ENCODE measurements at places on chromosomes 3 and 15.

- DNase-seq: no peak
Observed at GRCh38 chr15:43370310-43370974, 401 bp downstream of the ZSCAN29 start.

GRCh38 chr3:30539772-30540171 is 66.6 kb upstream of the TGFBR2 start:
- DNase-seq: no peak

DNA sequence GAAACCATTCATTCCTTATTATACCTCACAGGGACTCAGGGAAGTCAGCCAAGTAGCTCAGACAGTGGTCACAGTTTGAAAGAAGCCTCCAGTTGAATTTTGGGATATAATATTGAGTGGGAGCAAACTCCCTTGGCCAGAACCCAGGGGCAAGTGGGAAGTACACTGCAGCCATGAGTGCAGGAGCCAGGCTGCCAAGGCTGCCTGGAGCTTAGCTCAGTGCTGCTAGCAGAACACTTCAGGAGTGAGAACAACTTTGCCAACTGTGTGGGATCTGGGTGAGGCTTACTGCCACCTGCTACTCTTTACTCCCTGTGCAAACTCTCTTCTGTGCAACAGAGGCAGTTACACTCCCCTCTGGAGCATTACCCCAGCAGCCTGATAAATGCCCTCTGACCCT is 4.6 kb downstream of the OR5K3 start:
- DNase-seq: no peak

GRCh38 chr15:32982001-32982400 is 212.5 kb downstream of the FMN1 start:
- no peak for DNase-seq

GRCh38 chr3:30520699-30521098 is 85.7 kb upstream of the TGFBR2 start:
- no peak for DNase-seq

GRCh38 chr3:188389711-188390342 is 235.9 kb downstream of the LPP start:
- DNase-seq: no peak

DNA sequence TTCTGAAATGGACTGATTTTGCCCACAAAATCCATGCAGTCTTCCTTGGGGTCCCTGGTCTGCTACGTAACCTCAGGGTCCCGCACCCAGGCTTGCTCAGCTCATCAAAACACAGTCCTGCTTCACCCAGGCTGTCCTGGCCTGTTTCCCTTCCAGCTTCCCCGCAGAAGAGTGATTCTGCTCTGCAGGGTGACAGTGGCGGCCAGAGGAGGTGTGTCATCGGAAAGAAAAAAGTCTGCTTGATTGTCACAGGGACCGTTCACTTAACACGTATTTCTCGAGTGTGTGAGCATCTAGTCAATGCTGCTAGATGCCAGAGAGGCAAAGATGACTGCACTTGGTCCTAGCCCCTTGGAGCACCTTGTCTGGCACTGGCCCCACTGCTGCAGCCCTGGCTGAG is 50.1 kb upstream of the ABHD2 start:
- DNase-seq: no peak

GRCh38 chr3:43573576-43573975 is 48.2 kb downstream of the ANO10 start:
- DNase-seq: no peak

GRCh38 chr3:6862041-6862879 is 1.3 kb downstream of the GRM7 start:
- no peak for DNase-seq

DNA sequence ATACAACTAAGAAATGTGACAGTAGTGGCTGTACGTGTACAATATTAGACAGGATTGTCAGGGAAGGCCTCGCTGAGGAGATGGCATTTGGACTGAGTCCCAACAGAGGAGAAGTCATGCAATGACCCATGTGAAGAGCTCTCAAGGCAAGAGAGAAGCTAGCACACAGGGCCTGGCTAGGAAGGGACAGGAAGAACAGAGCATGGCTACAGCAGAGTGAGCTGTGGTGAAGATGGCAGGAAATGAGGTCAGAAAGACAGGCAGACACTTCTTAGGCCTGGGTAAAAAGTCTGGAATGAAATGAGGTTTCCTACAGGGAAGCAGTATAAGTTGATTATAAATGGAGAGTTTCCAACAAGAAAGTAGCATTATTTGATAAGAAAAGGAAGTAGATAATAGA is 33.2 kb upstream of the LEKR1 start:
- no peak for DNase-seq

- DNase-seq: no peak
Observed at GRCh38 chr15:56654624-56655023, 78.7 kb downstream of the ZNF280D start.

DNA sequence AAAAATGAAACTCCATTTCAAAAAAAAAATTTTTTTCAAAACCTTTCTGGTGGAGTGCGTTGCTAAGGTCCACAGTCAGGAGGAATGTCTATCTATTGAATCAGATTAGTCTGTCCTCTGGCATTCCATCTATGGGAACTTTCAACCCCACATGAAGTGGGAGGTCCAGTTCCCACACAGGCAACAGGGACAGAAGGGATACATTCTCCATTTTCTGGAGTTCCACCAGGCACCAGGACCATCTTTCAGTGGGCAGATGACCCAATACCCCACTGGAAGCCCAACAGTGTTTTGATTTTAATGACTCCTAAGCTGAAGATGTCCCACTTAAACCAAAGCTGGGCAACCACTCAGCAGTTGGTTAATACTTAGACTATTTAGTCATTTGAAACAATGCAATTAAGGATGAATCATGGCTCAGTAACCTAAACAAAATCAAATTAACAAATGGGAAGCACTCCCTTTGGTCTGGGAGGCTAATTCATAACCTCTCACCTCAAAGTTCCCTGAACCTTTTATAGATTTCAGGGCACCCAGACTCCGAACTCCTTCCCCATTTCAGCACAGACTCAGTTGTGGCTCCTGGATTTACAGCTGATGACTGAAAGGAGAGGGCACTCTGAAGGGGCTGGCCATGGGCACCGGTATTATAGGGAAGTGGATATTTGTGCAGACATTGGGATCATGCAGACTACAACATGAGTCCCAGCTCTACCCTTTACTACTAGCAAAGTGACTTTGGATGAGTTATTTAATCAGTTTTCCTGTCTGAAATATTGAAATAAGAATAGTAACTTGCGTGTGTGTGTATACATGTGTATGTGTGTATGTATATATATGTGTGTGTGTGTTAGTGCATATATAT is 264.3 kb upstream of the LRTM1 start:
- DNase-seq: peak; percentile 83

DNA sequence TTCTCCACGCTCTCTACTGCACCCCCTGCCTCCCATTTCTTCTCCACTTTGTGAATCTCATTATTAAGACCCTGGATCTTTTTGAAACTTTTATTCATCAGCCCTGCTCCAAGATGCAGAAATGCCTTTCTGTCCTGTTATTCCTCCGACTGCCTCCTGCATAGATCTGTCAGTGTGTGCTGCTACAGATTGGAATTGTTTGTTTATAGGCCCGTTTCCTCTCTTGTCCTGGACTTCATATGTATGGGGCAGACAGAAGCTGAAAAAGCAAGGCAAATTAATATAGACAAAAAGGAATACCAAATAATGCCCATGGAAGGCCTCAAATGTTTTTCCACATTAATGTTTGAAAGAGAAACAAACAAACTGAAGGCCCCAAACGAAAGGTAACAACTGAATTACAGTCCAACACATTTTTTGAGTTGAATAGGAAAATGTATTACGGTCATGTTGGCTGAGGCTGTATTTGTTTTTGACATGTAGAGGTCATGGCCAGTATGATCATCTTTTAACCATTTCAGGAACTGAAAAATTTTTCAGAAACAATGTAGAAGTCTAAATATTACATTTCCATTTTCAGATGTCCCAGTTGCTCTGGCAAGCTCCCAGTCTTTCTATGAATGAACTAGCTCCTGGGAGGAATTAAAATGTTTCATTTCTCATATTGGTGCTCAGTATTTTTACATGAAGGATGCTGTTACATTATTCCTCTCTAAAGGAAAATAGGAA is 8.8 kb downstream of the CHST2 start:
- no peak for DNase-seq

DNA sequence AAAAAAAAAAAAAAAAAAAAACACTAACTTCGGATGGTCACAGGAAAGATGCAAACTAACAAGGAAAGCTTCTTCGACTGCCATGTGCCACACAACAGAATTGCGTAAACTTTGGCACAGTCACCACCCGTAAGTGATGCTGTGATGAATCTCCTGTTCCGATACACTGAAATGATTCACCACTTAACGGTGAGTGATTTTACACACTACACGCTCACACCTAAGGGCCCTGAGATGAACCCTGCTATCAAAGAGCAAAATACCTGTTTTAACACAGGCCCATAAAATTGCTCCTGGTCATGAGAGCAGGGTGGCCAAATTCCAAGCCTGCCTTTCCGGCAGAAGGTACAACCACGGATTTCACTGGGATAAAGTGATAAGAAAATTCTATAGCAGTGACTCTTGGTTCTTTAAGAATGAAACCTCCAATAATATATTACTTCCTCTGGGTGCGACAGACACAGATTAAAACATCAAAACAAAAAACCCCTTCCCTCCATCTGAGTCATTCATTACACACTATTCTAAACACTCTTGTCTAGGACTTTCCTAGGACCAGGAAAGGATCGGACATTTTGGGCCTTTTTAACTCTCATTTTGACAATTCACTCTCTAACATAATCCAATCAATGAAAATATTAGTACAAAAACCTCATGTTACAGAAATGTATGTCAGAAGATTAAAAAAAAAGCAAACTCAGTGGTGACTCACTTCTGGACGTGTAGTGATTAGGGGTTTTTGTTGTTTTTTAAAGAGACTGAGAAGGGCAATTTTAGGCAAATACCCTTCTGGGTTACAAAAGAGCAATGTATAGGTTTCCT is 28.3 kb downstream of the LRIG1 start:
- DNase-seq: no peak

DNA sequence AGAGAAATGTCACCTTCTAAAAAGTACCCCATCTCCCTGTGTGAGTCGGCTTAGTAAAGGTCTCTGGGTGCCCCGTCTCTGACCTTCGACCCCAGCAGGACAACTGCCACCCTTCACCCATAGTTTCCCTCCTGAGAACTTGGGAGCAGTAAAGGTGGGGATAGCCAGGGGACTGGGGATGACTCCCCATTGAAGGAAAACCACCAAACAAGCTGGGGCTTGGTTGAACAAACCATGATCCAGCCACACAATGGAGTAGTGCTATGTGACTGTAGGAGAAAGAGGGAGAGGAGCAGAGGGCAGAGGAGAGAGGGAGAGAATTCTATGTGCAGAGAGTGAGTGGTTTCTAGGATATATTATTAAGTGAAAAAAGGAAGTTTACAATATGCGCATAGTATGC is 33.7 kb downstream of the IDH3A start:
- no peak for DNase-seq

DNA sequence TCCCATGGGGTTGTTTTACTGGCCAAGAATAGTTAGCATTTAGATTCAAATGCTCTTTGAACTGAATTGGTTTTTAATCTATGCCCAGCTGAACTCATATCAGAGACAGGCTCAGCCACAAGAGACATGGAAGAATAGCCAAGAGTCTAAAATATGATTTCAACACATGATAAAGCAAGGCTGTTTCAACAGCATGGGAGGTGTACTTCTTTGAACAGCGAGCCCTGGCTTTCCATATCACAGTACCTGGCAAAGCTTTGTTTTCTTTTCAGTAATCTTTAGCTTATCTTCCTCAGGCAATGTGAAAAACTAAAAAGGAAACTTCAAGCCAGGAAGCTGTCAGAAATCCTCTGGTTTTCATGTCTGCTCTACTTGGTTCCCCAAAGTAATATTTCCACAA is 413.6 kb upstream of the ADAMTS9 start:
- DNase-seq: no peak

- DNase-seq: no peak
Observed at GRCh38 chr3:93867425-93867824, 106.3 kb downstream of the PROS1 start.

DNA sequence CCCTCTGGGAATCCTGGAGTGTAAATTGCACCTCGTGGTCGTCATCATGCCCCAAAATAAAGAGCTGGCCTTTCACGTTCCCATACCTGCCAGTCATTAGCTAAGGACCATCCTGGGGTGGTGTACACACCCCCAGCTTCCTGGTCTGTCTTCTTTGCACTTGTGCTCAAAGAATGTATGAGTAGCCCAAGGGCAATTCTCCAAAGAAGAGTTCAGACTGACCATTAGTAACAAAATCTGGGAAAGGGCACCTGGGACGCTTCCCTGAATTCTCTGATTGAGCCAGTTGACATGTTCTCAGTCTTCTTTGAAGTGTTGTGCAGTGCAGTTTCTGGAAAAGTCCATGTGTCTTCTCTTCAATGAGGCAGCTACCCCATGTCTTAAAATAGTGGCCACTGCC is 34.8 kb downstream of the FAM3D start:
- no peak for DNase-seq

DNA sequence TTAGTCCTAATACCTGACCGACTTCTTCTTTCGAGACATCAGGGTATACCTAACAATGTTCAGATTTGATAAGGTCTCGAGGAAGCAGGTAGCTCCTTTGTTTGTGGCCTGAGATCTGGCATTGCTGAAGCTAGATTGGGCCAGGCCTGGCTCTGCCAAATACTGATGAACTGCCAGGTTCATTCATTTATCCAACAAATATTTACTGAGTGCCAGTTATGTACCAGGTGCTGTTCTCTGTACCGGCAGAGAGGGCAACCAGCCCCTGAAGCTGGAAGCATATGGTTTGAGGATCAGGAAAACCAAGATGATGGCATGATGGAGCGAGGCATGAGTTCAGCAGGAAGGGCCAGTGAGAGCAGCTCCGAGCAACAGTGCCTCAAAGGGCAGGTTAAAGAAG is 196.2 kb upstream of the NSMCE3 start:
- DNase-seq: no peak

Measured in fibroblast of skin of left quadriceps (primary cell).